ENCODE measurements at places on chromosomes 7 and 10.

- DNase-seq = no peak
- H3K4me3 ChIP-seq = no peak overlapping the region
- H3K27ac ChIP-seq = no peak overlapping the region
- H3K27me3 ChIP-seq = peaks cover 42% of the 10 kb centered on the region
These were observed 37.0 kb downstream of the RBM20 start for GRCh38 chr10:110681023-110681681.

DNA sequence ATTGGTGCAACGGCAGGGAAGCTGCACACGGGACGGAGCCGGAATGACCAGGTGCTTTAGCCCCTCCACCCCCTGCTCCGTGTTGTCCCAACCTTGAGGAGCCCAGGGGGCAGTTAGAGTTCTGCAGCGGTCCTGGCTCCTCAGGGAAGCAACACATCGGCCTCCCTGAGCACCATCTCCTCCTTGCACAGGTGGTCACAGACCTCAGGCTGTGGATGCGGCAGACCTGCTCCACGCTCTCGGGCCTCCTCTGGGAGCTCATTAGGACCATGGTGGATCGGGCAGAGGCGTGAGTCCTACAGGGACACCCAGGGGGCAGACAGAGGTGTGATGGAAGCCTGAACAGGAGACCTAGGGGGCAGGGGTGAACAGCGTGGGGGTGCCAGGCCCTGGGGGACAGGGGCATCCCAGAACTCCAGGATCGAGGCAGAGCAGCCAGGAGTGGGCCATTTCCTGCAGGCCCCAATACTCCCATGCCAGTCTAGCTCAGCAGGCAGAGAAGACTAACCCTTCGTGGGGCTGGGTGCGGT, 7.3 kb downstream of the ASL start:
- no peak overlapping the region for H3K4me3 ChIP-seq
- H3K27me3 ChIP-seq = no peaks in the 10 kb centered on the region
- no peak overlapping the region for H3K27ac ChIP-seq
- H3K36me3 ChIP-seq = peaks cover 2% of the 10 kb centered on the region
- DNase-seq = no peak
- peaks cover 3% of the 10 kb centered on the region for H3K4me1 ChIP-seq

GRCh38 chr10:90276894-90277475, 575.6 kb downstream of the KIF20B start:
- H3K36me3 ChIP-seq = no peaks in the 10 kb centered on the region
- H3K27me3 ChIP-seq = peaks cover 10% of the 10 kb centered on the region
- no peaks in the 10 kb centered on the region for H3K4me1 ChIP-seq
- no peak overlapping the region for H3K4me3 ChIP-seq
- no peak overlapping the region for H3K27ac ChIP-seq

DNA sequence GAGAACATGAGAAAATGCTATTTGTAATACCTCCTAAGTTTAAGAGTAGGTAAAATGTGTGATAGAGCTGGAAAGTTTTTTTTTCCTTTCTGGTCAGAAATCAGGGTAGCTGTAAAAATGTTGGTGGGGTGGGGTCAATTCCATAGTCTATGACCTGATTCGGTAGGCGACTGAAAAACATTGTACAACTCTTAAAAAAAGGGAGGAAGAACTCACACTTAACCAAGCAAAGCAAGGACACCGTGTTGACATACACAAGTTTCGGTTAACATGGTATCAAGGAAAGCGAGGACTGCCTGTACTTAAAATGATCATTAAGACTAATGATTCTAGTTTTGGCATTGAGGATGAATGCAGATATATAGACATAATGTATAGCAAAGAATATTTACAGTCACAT, 1.8 kb upstream of the ZEB1 start:
- H3K4me3 ChIP-seq = peak overlapping the region; percentile 16
- H3K36me3 ChIP-seq = peaks cover 7% of the 10 kb centered on the region
- peaks cover 31% of the 10 kb centered on the region for H3K4me1 ChIP-seq
